HT-29 (cell line): ENCODE measurements at places on chromosomes 4 and X. TPM values are rescaled to one million over a fixed set of nuclear protein-coding genes. Genes with fewer than 3 reads are reported as not detected.

The PRR32 gene
- not detected in 2 replicates for total RNA-seq

The CSAG3 gene
- total RNA-seq: not detected in 2 replicates

The TMPRSS11F gene
- not detected in 2 replicates for total RNA-seq

The WDR17 gene
- not detected in 2 replicates for total RNA-seq

The RLIM gene
- 21.2 and 24.4 TPM in 2 replicates for total RNA-seq

The PSAPL1 gene
- total RNA-seq: not detected in 2 replicates

GRCh38 chr4:70080205-70080604 lies 30.0 kb downstream of the HTN1 start:
- no peak for DNase-seq

GRCh38 chr4:128355305-128355704 lies 67.7 kb upstream of the PGRMC2 start:
- peak; percentile 42 for DNase-seq

GRCh38 chrX:42803320-42803719 lies 25.4 kb upstream of the PPP1R2C start:
- no peak for DNase-seq

- DNase-seq: no peak
Measured at GRCh38 chr4:187685247-187685646, 310.3 kb upstream of the ZFP42 start.

DNA sequence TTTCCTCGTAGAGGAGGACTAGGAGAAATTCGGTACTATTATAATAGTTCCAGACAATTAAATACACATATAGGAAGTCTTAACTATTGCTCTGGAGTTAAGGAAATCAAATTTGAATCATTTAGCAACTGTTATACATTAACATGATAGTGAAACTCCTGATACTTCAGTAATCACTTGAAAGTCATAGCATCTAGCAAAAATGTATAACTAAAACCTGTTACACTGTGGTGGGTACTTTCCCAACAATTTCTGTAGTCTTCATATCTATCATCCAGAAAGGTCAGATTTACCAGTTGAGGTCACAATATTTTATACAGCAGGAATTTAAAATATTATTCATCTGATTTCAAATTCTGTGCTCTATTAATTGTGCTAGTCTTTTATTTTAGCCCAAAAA lies 669.6 kb upstream of the PCDH10 start:
- DNase-seq: no peak

DNA sequence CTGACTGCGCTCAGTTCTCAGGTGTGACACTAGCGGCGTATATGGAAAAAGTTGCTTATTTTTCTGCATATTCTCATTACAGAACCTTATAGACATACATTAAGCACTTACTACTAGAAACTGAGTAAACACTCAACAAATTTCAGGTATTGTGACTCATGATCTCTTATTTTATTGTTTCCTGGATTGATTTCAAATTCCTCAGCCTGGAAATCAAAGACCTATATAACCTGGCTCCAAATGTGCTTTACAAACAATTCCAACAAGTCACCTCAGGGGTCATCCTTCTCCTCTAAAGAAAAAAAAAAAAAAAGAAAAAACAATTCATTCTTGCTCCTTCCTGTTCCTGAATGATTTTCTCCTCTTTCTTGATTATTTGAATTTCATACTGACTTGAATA lies 152.3 kb downstream of the ADAM29 start:
- DNase-seq: no peak

GRCh38 chrX:109347632-109348031 lies 134.3 kb downstream of the GUCY2F start:
- no peak for DNase-seq

DNA sequence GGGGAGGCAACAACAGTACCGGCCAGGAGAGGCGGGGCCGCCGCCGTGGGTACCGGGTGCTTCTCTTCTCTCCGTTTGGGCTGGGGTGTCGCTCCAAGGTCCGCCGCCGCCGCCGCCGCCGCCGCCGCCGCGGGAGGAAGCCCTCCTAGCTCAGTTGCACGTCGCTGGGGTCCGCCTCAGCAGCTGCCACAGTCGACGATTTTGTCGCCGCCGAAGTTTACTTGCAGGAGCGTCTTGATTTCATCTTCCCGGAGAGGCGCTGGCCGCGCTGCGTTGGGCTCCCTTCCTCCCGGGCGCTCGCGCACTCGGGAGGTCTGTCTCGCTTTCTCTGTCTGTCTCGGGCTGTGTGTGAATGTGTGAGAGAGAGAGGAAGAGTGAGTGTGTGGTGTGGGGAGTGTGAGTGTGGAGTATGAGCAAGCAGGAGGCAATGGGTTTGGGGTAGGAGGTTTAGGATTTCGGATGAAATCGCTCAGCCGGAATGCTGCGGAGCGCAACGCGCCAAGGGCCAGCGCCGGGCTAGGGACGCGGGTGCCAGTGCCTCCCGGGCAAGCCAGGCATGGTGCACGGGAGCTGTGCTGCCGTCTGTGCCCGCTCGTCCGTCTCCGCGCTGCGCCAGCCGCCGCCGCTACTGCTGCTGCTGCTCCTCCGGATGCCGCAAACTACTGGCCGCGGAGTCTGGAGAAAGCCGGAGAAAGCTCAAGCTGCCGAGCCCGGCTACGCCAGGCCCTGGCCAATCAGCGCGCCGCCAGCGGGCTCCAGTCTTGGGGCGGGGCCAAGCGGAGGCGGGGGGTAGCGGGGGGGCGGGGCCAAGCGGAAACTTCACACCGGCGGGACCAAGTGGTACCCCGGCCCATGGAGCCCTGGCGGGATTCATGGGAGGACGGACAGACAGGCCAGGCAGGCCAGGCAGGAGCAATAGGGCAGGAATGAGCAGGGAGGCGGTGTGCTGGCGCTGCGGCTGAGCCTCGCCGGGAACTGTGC lies at the start of gene PCDH19:
Gene PCDH19, minus strand, starts transcription at position 664 of the 981 bp plus-strand sequence. CDS start 1,676 bp downstream, outside the sequence.
- DNase-seq: no peak

DNA sequence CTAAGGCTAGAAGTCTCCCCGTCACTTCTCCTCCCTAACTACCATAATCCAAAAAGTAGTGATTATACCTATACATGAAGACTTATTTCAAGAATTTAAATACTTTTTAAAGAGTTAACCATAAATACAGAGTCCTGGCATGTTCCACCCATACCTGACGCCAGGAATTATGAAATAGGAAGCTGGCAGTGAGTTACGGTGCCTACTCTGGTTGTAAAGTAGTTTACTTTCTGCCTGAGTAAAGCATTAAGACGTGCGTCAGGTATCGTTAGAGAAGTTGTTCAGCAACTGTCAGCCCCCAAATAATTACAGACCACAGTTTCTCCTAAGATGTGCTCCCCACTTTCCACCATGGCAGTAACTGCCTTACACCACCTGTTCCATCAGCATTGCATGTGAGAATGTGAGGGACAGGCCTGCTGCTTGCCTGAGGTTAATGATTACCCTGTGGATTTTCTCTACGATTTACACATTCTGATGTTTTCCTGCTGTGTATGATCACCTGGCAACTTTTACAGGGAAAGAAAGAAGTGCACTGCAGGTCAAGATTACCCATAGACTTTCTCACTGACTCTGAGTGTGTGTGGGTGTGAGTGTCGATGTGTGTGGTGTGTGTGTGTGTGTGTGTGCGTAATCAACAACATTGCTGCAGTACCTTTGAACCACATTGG lies 92.3 kb upstream of the SLC7A11 start:
- peak; percentile 86 for DNase-seq

DNA sequence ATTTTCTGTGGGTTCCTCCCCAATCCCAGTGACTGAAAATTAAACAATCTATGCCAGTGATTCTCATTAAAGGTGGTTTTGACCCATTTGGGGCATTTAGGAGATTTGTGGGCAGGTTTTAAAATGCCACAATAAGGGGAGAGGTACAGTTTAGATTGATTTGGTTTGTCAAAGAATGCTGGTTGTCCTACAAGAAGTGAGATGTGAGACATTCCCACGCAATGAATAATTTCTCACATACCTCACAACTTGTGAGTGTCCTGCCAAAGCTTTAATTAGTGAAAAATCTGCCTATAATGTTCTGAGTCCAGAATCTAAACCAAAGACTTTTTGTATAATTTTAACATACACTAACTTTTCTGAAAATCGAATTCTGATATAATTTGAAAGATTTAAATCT lies 199.4 kb downstream of the MAPK10 start:
- no peak for DNase-seq

DNA sequence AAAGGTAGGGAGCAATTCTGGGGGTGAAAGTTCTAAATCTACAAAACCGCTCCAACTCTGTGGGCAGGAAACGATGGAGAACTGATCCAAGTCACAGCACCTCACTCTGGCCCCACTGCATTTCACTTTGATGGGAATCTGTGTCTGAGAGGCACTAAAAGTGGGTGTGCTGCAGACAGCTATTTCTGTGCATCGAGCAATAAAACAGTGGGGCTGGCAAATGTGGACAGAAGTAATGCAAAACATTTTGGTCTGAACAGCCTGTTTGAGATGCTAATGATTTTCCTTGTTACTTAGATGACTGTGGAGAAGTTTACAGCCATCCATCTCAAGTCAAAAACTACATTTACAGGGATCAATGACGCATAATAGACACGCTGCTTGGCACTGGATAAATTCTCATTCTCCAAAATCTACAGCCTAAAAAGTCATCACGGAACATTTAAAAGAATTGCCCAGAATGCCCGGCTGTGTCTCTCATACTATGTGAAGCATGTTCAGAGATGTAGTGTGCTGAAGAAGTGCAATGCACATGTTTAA lies 1671.6 kb upstream of the TENM3 start:
- no peak for DNase-seq

GRCh38 chrX:105461016-105461415 lies 240.5 kb upstream of the TEX13A start:
- no peak for DNase-seq

DNA sequence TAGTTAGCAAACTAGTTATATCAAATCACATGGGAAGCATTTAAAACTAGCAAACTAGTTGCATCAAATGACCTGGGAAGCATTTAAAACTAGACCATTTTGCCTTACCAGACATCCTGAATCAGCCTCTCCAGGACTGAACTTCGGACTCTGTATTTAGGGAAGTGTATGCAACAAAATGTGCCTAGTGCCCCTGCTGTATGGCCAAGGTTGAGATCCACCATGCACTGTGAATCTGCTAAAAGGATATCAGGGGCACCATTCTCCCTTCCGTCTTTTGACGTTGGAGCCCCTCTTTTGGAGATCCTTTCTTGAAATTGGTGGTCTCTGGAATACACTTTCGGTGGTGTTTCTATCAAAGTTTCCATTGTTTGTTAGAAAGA lies 49.5 kb downstream of the CCNI start:
- no peak for DNase-seq

- no peak for DNase-seq
Measured at GRCh38 chrX:47864300-47864699, 27.6 kb downstream of the ZNF81 start.
